ENCODE measurements at places on chromosomes 1 and 21. TPM values are rescaled to one million over a fixed set of nuclear protein-coding genes. Genes with fewer than 3 reads are reported as not detected.

DNA sequence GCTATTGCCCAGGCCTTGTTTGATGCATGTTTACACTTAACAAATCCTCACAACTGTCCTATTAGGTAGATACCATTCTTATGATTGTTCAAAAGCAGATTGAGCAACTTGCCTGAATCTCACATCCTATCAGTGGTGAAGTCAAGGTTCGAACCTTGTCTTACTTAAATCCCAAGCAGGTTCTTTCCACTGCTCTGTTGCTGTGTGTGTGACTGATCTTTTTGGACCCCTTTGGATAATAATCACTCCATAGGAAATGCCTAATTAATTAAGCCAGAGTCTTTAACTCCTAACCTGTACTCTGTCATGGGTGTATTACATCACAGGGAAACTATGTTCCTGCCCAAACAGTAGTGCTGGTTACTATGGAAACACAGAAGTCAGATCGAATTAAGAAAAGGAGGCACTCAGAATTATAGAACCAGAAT, 84.2 kb downstream of the SPATA46 start:
- DNase-seq = no peak

PIGC gene
- polyA plus RNA-seq = 39.3 TPM

GRCh38 chr1:15640667-15641066, 23.4 kb downstream of the DDI2 start:
- DNase-seq = no peak

DNA sequence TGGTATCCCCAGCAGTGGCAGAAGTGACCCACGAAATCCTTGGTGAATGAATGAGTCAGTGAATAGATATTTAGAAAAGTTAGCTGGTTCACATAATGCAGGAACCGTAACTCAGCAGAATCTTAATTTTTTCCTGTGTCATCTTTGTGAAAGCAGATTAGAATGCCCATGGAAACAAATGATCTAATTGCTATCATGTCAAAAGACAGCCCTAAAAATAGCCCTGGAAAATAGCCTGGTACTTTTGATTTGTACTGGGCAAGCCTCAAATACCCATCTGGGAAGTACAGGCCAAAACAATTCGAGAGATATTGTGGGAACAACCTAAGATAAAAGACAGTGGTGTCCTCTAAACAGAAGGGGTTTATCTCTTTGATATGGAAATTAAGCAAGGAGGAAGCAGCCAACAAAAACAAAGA, 21.1 kb downstream of the FYB2 start:
- DNase-seq = no peak

DNA sequence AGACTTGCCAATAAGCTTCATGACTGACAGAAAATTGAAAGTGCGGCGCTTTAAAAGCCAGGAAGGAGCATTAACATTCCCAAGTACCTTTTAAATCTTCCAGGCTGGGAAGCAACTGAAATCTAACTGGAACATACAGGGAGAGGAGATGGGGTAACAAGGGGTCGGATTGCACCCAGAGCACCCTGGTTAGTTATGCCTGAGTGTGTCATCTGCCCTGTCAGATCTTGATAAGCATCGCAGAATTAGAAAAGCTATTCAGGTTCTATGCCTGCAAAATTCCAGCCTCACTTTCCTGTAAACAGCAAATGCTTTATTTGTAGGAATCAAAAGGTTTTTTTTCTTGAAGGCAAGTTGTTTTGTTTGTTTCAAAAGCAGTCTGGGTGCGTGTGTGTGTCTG, 58.5 kb downstream of the SERBP1 start:
- DNase-seq = no peak

PGM1 gene
- polyA plus RNA-seq = 37.4 TPM

BTBD8 gene
- polyA plus RNA-seq = 0.44 TPM

GRCh38 chr1:208598021-208598420, 353.8 kb upstream of the PLXNA2 start:
- DNase-seq = no peak

DNA sequence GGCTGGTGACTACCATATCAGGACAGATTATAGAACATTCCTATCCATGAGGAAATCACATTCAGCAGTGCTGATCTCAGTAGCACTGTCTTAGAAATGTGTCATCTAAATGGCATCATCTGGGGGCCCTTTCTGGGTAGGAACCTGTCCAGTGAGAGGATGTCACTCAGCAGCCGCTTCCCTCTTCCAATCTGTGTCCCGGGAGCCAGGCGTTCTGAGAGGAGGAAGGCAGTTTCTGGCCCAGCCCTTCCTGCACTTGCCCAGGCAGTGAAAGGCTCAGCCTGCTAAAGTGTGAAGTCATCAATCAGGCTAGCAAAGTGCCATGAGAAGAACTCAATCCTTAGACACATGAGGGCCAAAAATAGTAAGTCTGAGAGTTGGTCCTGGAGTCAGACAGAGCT, 25.6 kb downstream of the RAB4A start:
- no peak for DNase-seq

GRCh38 chr1:8330271-8331125, 12.6 kb downstream of the SLC45A1 start:
- no peak for DNase-seq

CHI3L1 gene
- 1.0 TPM for polyA plus RNA-seq

DNAJC8 gene
- polyA plus RNA-seq = 116 TPM

DNA sequence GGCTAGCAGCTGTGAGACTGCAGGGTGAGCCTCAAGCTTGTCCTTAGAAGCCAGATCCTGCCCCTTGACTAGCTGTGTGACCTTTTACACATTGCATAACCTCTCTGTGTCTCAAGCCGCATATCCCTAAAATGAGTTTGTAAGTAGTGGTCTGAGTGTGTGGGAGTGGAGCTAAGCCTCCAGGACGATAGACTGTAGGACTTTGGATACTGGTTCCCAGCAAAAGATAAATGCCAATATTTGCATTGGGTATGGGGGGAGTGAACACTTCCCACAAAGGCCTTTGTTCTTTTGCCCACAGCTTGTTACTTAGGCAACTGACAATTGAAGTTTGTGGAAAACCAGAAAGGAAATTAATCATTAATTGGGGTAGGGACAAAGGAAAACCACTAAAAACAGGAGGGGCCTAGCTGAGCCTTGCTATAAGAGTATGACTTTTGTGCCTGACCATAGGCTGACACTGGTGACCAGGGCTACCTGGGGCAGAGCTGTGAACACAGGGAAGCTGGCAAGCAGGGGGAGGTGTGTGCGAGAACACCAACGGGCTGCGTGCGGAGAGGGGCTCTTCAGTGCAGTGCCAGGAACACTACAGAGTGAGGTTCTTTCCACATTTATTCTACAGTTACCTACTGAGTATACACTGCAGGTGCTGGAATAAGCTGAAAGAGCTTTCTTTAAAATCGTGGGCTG, 102.4 kb upstream of the ETV3 start:
- no peak for DNase-seq

NBPF3 gene
- 2.7 TPM for polyA plus RNA-seq

DNA sequence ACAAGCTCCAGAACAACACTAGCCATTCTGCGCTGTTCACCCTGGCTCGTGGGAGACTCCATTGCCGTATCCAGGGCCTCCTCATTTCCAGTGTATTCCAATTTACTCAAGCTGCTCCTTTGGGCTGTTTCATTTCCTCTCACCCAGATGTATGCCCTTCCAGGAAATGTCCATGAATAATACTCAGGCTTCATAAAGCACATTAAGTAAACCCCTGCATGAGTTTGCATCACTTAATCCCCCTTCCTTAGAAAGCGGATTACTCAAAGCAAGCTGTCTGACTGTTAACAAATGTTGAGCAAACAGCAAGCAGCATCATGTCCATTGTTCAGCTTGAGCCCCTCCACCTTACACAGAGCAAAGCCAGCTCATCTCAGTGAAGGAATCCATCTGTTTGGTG, 403.6 kb upstream of the PBX1 start:
- DNase-seq = no peak

GRCh38 chr1:7680207-7680954, 90.7 kb upstream of the VAMP3 start:
- no peak for DNase-seq

TRIM63 gene
- not detected for polyA plus RNA-seq

DNA sequence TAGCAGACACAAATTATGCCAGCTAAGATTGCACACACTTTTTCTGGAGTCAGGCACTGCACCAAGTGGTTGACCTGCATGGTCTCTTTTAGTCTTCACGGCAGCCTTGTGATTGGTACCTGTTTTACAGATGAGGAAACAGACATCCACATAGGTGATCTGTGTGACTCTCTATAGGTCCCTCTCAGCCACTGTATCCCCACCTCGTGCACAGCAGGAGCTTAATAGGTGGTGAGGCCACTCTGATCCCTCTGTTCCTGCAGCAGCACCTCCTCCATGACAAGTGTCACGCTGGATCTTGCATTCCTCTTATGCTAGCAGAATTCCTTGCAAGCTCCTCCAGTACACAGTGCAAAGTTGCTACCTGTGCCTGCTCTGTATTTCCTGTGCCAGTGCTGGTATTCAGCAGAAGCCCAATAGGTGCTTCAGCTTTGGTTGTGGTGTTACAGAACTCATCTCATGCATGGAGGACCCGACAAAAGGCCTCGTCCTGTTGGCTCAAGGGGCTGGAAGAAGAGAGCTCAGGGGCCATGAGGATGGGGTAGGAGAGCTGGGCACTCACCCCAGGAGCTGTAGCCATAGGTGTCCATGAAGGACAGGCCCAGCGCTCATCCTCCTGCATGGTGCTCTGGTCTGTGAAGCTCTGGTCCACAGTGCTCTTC, 546.7 kb downstream of the PTPRU start:
- DNase-seq = no peak

CASQ1 gene
- polyA plus RNA-seq = 1.3 TPM

RGS16 gene
- polyA plus RNA-seq = 5.7 TPM

DNA sequence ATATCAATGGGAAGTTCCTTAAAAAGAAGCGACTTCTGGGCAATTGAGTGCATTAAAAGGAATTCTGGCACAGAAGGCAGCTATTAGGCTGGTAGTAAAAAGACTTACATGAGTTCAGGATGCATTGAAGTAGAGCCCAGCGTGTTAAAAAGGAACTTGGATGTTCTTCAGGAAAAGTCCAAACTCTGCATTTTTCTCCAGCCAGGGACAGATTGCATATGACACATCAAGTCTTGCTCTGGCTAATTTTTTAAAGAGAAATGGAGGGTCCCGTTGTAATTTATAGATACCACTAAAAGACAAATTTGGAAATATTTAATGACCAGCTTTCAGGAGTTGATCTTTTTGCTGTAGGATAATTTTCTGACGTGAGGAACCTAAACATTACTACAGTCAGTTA, 1.2 kb downstream of the TPRG1L start:
- DNase-seq = no peak

GRCh38 chr1:26408604-26409003, 2.0 kb upstream of the LIN28A start:
- peak; percentile 97 for DNase-seq

MYOG gene
- polyA plus RNA-seq = not detected

HUNK gene
- 1.9 TPM for polyA plus RNA-seq

LGR6 gene
- polyA plus RNA-seq = 1.3 TPM

DNA sequence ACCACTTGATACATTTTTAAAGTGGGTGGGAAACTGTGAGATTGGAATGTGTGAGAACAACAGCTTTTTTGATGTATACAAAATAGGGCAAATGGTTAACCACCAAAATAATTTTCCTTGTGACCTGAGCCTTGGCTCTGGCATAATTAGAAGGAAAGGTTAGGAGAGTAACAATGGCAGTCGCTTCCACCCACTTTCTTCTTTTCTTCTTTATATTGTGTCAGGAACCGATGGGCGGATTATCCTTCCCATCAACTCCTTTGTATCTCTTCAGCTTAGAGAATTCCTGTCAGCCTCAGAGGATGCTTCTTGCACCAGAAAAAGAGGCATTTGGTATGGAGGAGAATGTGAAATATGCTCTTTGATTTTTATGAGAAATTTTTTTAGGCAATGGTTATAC, 90.6 kb downstream of the SDCCAG8 start:
- no peak for DNase-seq

GRCh38 chr1:165647970-165648369, 16.9 kb downstream of the MGST3 start:
- DNase-seq = no peak

GRCh38 chr1:163178628-163179027, 24.1 kb downstream of the RGS5 start:
- no peak for DNase-seq

GRCh38 chr1:33819913-33820311, 44.0 kb upstream of the HMGB4 start:
- no peak for DNase-seq

GRCh38 chr1:246698466-246699094, 25.6 kb upstream of the SCCPDH start:
- DNase-seq = no peak

GRCh38 chr1:42979896-42980800, 21.5 kb upstream of the SLC2A1 start:
- DNase-seq = no peak

GRCh38 chr1:27351541-27352107, 9.8 kb downstream of the SYTL1 start:
- DNase-seq = no peak

GRCh38 chr1:209227171-209227570, 356.3 kb upstream of the CAMK1G start:
- DNase-seq = no peak

CRP gene
- polyA plus RNA-seq = not detected

FCRL1 gene
- polyA plus RNA-seq = not detected

DNA sequence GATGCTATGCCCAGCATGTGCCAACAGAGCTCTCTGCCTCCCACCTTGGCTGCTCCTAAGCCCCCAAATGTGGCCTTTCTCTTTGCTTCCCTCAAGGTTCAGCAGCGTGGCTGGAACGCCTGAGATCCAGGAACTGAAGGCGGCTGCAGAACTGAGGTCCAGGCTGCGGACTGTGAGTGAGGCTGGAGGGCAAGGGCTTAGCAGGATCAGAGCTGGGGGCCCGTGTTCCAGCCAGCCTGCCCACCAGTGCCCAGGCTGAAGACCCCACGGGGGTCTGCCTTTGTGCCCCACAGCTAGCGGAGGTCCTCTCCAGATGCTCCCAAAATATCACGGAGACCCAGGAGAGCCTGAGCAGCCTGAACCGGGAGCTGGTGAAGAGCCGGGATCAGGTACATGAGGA, 14.6 kb downstream of the IKBKE start:
- no peak for DNase-seq

IVL gene
- not detected for polyA plus RNA-seq

RGS8 gene
- 0.16 TPM for polyA plus RNA-seq

MKNK1 gene
- polyA plus RNA-seq = 13.9 TPM

Data from H1 (cell line).